Mammary epithelial cell (primary cell): ENCODE measurements at places on chromosomes 2 and 18.

DNA sequence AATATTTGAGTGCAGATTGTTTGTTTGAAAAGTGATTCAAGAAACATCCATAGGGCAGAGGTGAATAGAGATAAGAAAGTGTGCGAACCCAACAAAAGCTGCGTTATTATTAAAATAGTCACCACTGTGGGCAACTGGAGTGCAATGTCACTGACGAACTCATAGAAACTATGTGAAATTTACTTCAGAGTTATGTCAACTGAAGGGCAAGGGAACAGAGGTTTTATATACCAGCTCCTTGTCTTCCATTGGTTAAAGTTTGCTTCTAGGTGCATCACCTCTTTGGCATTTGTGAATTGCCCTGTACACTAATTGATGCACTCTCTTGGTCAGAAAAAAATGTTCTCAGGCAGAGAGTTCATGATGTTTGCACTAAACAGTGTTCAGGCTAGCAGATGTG lies 110.5 kb upstream of the NYAP2 start:
- no peak for DNase-seq

- DNase-seq, result no peak
These were observed 150.5 kb downstream of the EN1 start for GRCh38 chr2:118696786-118697465.

DNA sequence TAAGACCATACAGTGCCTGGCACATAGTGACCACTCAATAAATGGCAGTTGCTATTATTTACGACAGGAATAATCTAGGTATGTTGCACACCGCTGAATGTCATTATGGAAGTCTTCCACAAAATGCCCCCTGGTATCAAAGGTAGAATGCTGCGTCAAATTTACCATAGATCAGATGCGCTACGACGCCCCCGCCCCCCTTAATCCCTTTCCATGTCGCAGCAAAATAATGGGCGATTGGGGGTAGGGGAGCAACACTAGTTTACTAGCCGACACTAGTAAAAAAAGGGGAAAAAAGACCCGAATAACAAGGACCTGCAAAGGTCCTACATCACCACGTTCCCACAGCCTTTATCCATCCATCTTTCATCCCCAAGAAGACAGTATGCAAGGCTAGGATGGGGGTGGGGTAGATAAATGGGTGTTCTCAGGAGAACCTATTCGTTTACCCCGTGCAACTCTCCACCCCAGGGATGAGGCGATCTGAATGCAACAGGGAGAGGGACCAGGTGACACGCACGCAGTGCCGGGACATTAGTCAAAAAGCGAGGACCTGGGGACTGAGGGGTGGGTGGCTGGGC lies 455 bp downstream of the PREPL start:
- DNase-seq, result no peak

DNA sequence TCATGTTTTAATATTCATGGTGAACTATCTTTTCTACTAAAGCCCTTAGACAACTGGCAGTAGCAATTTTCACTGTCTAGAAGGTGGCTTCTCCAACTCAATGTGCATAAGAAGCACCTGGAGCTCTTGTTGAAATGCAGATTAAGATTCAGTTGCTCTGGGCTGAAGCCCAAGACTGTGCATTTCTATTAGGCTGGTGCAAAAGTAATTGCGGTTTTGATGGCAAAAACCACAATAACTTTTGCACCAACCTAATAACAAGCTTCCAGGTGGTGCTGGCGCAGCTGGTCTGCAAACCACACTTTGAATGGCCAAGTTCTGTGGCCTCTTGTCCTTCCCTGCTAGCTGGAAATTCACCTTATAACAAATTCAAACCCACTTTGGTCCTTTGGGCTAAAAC lies 26.7 kb upstream of the VPS54 start:
- DNase-seq, result no peak

- DNase-seq, result no peak
These were observed 14.6 kb upstream of the ACOXL start for GRCh38 chr2:110717734-110718133.

DNA sequence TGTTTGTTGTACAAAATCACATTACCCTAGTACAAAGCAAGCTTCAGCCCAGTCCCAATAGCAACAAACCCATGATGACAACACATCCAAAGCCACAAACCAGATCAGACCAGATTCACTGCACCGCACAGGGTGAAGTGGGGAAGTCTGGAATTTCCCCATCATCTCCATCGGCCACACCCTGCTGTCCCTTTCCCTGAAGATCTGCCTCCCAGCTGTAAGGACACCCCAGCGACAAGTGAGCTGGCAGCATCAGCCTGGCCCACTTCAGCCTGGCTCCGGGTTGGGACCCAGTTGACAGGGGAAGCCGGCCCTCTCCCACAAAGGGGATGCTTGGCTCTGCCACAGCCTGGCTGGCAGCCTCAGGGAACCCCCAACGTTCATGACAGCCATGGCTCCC lies 207.6 kb downstream of the MGAT5 start:
- DNase-seq, result peak; percentile 71
